CD4-positive, alpha-beta T cell treated with Interleukin-6 at 100 ng/mL for 8 hours (primary cell): ENCODE measurements at places on chromosomes 16 and 17.
A peak's percentile ranks its signal among the peaks of the same experiment; 100 is the strongest.

DNA sequence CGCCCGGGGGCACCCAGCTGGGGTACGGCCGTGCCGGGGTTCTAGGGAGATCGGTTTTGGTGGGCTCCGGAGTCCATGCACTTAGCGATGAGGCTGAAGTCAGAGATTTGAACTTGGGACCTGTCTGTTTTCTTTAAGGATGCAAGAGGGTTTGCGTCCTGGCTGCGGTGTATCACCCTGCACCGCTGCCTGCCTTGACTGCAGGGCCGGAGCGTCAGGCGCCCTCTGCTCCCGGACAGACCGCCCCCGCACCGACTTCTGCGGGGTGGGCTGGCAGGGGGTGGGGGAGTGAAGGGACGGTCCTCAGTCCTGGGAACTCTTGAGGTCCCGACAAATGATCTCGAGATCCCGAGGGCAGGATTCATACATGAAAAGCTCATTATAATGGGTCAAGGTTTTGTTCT is 701 bp downstream of the PDP2 start:
- no peak for DNase-seq

GRCh38 chr17:80981062-80981902 is 10.4 kb upstream of the CHMP6 start:
- DNase-seq, result no peak

GRCh38 chr16:73190688-73191659 is 143.0 kb upstream of the ZFHX3 start:
- DNase-seq, result no peak

DNA sequence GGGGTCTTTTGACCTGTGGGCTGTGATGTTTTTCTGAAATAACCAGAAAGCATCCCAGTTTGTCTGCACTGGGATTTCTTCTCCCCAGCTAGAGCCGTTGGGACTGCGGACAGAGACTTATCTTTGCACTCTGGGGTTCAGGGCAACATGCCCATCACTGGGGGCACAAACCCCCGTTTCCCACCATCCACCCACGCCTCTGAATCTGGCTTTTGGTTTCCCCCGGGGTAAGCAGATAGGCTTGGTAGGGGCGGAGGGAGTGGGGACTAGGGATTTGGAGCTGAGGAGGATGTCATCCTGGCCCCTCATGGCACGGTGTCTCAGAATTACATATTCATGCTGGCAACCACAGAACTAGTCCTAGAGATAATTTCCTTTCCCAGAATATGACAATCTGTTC is 68.6 kb downstream of the CCDC182 start:
- no peak for DNase-seq

- peak; percentile 49 for DNase-seq
Observed at GRCh38 chr16:56950881-56951771, 10.6 kb upstream of the CETP start.

DNA sequence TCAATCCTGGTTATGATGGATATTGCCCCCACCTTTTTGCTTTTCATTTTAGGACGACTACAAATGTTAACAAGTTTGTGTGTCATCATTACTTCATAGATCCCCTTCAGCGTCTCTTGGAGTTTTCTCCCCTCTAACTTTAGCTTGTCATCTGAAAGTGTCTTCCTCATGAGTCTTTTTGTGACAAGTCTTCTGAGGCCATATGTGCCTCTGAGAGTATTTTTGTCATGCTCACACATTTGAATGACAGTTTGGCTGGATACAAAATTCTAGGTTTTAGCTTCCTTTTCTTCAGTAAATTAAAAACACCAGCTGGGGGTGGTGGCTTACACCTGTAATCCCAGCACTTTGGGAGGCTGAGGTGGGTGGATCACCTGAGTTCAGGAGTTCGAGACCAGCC is 203.8 kb upstream of the CHMP6 start:
- no peak for DNase-seq

DNA sequence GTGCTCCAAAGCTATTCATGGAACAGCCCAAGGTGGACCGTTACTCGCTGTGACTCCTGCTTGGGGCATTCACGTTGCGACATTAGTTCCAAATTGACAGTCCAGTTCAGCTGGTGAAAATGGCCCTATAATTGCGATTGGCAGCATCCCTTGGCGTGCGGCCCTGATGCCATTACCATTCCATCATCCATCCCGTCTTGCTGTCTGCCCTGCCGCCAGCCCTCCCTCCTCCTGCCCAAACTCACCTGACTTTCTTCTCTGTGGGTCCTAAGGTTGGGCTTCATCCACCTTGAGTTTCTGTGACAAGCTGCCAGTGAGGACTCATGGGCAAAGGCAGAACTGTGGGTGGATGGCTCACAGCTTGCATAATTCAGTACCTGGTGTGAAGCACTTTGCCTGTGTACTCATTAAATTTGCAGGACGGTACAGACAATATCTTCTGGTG is 104.6 kb downstream of the RPTOR start:
- DNase-seq, result no peak

DNA sequence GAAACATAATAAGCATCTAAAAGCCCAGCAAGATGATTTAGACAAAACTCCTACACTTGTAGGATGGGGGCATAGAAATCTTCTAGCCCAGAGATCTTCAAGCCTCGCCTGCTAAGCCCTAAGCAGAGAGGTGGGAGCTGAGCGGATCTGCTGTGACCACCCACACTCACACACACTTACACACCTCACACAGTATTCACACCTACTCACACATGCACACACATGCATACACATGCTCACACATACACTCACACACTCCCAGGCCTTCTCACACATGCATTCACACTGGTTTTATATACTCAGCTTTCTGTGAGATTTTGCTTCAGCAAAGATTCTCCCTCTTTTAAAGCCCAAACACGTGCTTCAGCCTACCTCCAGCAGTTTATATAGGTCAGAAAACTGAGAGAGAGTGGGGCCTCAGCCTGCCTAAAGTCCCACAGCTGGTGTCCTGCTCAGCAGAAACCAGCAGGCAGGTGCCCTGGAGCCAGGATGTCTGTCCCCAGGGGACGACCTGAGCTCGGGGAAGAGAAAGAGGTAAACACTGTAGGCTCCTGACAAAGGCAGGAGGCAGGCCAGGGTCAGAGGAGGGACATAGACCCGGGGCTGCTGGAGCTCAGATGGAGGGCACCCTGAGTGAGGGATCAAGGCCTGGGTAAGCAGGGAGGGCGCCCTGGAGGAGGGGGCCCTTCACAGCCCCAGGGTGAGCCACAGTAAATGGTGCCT is 12.0 kb upstream of the KRT19 start:
- DNase-seq, result no peak

DNA sequence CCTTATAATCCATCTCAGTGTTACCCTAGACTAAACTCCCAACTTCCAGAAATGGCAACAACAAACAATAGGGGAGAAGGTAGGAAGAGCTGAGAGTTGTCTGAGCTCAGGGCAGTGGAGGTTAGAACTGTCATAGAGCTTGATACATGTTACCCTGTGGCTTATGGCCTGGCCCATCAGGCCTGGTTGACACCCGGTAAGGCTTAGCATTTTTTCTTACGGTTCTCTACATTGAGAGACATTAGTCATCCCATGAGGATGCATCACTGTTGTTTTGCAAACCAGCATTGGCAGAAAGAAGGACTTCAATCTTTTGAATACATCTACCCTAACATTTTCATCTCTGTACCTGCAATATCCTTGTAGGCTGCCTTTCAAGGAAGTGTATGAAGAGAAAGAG is 226.6 kb downstream of the PHKB start:
- DNase-seq, result no peak

DNA sequence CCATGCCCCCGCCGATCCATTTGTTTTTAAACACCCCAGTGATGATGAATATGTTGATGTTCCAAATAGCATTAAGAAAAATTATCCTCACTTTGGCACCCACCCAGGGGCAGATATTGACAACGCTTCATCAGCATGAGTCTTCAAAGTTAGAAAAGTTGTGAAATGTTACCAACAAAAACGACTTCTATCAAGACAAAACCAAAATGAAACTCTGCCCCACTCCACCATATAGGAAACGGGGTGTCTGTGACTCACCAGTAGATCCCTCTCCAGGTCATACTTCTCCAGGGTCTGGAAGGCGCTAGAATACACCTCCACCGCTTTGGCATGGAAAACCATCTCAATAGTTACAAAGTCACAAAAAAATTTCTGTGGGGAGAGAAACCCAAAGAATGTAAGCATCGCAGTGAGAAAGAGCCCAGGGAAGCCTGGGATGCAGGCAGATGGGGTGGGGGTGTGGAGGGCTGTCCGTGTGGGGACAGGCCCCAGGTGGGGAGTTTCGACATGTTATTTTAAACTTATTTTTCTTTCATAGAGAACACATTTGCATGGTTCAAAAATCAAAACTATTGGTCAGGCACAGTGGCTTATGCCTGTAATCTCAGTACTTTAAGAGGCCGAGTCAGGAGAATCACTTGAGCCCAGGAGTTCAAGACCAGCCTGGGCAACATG is 10.2 kb downstream of the CIBAR2 start:
- no peak for DNase-seq

- DNase-seq, result no peak
Observed at GRCh38 chr17:62619417-62620155, 7.9 kb upstream of the MRC2 start.

DNA sequence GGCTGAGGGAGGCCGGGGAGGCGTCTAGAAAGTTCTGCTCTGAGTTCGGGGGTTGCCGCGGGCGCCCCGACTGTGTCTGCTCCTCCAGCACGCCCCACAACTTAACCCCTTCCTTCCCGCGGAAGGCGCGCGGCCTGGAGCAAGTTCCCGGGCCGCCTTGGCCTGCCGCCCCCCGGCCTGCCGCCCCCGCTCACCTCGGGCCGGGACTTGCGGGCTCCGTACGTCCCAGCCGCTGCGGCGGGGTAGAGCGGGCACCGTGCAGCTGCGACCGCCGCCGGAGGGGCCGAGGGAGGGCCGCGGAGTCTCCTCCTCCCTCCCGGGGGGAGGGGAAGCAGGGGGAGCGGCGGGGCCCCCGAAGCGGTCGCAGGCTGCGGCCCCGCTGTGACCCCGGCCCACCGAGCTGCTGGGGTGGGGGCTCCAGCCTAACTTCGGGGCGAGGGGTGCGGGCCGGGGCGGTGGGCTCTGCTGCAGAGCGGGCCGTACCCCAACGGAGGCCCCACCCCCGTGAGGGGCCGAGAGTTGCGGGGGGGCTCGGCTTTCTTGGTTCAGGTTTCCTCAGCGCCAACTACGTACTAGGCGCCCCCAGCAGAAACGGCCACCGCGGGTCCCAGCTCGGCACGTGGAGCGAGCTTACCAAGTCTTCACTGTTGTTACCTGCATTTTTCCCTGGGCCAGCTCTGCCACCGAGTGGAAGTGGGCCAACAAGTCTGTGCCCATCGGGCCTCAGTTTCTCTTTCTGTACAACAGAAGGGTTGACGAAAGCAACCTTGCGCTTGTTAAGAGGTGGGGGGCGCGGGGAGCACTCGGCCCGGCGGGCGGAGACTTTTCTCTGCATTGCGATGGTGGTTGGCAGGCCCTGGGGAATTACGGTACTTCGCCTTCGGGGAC is at the start of gene CCDC102A:
CCDC102A (minus strand) TSS at position 266 of the 888 bp plus-strand sequence. CDS start 7,394 bp downstream, outside the sequence.
- peak; percentile 51 for DNase-seq

DNA sequence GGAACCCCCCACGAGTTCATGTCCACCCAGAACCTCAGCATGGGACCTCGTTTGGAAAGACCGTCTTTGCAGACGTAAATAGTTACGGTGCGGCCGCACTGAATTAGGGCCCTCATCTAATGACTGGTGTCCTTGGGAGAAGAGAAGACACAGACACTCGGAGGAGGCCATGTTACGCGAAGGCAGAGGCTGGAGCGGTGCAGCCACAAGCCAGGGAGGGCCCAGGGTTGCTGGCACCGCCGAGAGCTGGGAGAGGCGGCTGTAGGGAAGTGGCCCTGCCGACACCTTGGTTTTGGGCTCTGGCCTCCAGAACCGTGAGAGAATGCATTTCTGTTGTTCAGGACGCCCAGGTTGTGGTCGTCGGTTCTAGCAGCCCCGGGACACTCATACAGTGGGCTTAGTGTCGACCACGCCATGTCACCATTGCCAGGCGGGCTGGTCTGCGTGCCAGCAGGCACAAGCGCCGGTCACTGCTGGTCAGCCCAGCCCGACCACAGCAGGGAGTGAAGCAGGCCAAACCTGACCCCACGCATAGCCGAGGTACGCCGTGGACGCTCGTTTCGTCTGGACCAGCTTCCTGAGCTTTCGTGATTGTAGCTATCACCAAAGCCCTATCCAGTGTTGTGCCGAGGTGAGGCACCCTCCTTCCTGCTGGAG is 10.7 kb upstream of the WDR45B start:
- DNase-seq, result no peak

GRCh38 chr17:1590029-1590746 is 27.6 kb upstream of the PITPNA start:
- no peak for DNase-seq

DNA sequence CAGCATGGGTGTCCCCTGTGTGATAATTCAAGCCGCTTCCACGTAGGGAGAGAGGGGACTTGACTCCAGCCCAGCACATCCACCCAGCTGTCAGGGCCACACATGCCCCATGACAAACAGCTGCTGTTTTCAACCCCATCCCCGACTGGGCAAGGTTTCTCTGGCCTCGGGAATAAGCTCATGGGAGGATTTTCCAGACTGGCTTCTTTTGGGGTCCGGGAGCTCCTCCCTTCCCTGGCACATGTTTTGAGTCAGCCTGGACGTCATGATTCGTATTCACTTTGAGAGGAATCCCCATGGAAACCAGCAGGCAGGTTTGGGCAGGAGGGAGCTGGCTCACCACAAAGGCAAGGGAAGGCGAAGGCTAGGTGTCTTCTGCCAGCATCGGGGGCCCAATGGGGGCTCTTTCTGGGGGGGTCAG is 156.4 kb downstream of the CMIP start:
- DNase-seq, result no peak

DNA sequence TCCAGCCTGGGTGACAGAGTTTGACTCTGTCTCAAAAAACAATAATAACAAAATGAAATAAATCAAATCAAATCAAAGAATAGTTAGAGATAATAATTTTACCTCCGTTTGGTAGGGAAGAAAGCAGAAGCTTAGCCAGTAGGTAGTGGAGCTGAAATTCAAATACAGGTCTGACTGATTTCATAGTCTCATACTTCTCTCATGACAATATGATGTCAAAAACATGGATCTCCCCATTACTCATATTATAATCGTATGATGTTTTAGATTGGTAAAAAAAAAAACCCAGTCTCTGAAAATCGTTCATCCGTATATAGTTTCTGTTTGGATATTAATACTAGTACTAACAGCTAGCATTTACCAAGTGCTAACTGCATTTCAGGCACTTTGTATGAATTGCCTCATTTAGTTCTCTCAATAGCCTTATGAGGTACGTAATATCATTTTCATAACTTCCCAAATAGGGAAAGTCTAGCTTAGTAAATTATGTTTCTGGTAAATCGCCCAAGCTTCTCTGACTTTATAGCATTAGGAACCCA is 48.7 kb downstream of the CDH8 start:
- no peak for DNase-seq

- peak; percentile 31 for DNase-seq
Observed at GRCh38 chr16:50684823-50685461, 3.8 kb upstream of the SNX20 start.

DNA sequence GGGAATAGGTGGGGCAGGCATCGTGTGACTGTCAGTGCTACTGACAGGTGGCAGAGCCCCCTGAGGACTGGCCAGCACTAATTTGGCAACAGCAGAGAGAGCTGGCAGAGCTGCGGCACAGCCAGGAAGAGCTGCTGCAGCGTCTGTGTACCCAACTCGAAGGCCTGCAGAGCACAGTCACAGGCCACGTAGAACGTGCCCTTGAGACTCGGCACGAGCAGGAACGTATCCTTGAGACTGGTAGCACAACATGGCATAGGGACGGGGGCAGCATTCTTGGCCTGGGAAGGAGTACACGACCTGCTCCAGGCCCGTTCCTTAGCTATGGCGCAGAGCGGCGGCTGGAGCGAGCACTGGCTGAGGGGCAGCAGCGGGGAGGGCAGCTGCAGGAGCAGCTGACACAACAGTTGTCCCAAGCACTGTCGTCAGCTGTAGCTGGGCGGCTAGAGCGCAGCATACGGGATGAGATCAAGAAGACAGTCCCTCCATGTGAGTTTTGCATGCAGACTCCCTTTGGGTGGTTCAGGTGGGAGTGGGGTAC is 3.0 kb upstream of the NRN1L start:
- DNase-seq, result no peak
